Heart left ventricle (tissue), 16 donors: ENCODE measurements at places on chromosomes 16 and 17. TPM values are rescaled to one million over a fixed set of nuclear protein-coding genes. Genes with fewer than 3 reads are reported as not detected.

GRCh38 chr16:16127469-16128116 is 95.7 kb downstream of the ABCC6 start:
- peak; percentile 50 for DNase-seq

- DNase-seq: no peak
Observed at GRCh38 chr17:83177611-83178532, 98.5 kb downstream of the METRNL start.

- DNase-seq: peak; percentile 43
Observed at GRCh38 chr17:78202666-78203065, 11.4 kb upstream of the BIRC5 start.

DNA sequence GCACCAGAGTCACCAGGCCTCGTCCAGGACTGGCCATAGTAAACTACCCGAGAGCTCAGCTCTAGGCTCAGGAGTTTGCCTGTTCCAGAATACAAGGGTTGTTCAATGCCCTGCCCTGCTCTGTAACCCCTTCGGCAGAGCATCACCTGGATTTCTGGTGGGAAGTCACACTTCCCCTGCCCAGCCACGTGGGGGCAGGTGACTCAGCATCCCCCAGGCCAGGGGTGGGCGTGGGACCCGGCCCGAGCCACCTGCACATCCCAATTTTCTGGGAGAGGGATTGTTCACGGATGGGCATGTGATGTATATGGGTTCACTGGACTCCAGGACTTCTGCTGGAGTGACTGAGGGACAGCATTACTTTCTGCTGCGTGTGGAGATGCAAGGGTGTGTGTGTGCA is 25.8 kb downstream of the COX4I1 start:
- DNase-seq: no peak

DNA sequence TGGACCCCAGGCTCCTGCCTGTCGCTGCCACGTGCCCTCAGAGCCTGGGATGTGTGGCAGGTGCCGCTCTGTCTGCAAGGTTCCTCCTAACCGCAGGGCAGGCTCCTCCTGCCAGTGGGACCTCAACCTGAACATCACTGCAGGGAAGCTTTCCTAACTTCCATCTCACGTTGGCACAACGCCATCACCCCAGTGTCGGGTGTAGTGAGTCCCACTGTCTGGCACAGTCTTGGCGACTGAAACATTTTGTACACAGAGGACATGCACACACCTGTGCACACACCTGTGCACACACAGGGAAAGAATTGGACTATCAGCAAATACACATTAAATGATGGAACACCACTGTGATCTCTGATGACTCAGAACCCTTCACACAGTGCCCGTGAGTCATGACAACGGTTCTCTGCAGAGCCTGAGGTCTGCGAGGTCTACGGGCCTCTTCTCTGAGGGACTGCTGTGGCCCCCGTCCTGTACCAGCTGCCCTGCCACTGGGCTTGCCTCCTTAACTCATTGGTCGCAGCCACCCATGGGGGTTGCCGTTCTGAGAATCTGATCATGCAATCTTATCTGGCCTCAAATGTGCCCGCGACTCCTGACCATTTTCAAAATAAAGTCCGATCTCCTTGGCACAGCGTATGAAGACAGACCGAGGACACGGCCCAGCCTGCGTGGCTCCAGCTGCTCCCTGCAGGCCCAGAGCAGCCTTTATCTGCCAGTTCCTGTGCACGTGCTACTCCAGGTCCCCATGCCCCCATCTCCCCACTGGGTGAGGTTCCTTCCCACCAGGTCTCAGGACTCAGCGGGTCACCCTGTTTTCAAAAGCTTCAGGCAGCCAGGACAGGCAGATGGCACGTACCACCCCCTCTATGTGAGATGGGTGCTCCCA is 7.6 kb downstream of the CCDC57 start:
- DNase-seq: no peak

- no peak for DNase-seq
Observed at GRCh38 chr17:74641224-74641957, 17.9 kb upstream of the CD300E start.

DNA sequence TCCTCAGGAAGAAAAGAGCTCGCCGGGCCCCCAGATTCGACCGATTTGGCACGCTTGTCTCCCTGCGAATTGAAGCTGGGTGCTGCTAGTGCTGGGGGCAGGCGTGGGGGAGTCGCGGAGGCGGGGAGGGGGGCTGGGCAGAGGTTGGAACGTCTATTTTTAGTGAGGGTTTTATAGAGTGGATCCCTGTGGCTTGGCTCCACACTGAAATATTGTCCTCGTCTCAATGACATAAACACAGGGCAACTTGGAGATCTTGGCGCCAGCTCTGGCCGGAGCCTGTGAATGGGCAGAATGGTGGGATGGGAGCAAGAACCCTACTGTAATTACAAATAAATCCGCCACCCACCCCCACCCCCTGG is 15.7 kb upstream of the NOG start:
- no peak for DNase-seq

HBA1 gene
- total RNA-seq: 170 TPM

KRTAP2-2 gene
- not detected for total RNA-seq

MILR1 gene
- total RNA-seq: 4.7 TPM

AOC2 gene
- total RNA-seq: 0.88 TPM

TMEM88 gene
- 16.7 TPM for total RNA-seq
